ENCODE measurements at places on chromosomes 4 and X.

- no peaks in the 10 kb centered on the region for H3K36me3 ChIP-seq
- no peak for DNase-seq
- no peak overlapping the region for H3K27ac ChIP-seq
- peaks cover 9% of the 10 kb centered on the region for H3K4me1 ChIP-seq
- no peaks in the 10 kb centered on the region for H3K27me3 ChIP-seq
- H3K4me3 ChIP-seq = no peak overlapping the region
Observed at GRCh38 chr4:52995360-52996030, 133.4 kb downstream of the RASL11B start.

GRCh38 chrX:8748855-8749254 is 16.9 kb upstream of the ANOS1 start:
- H3K27me3 ChIP-seq = no peaks in the 10 kb centered on the region
- H3K27ac ChIP-seq = no peak overlapping the region
- no peak for DNase-seq
- H3K4me3 ChIP-seq = no peak overlapping the region

DNA sequence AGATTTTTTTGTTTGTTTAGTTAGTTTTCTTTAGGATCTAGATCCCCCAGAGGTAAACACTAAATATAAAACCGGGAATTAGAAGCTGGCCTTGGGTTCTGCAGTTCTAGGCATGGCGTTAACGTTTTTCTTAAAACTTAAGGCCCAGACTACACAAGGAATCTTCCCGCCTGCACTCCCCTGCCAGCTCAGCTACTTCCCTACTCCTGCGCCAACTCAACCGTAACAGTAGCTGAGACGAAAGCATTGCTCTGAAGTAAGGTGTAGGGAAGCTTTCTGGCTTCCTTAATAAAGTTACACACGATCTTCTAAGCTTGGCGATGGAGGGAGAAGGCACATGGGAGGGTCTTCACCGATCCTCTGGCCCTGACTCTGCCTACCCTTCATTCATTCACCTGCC is 37.1 kb downstream of the CPE start:
- H3K4me1 ChIP-seq = no peaks in the 10 kb centered on the region
- DNase-seq = no peak

- peak overlapping the region; percentile 14 for H3K4me3 ChIP-seq
- H3K27ac ChIP-seq = peak overlapping the region; percentile 90
- no peaks in the 10 kb centered on the region for H3K27me3 ChIP-seq
- no peaks in the 10 kb centered on the region for H3K36me3 ChIP-seq
- H3K4me1 ChIP-seq = peaks cover 20% of the 10 kb centered on the region
Observed at GRCh38 chrX:107135049-107135964, 16.7 kb upstream of the RBM41 start.

- H3K36me3 ChIP-seq = no peaks in the 10 kb centered on the region
- H3K4me1 ChIP-seq = no peaks in the 10 kb centered on the region
- no peak overlapping the region for H3K27ac ChIP-seq
- DNase-seq = no peak
- no peaks in the 10 kb centered on the region for H3K27me3 ChIP-seq
Observed at GRCh38 chr4:185566972-185567371, 31.7 kb upstream of the PDLIM3 start.

DNA sequence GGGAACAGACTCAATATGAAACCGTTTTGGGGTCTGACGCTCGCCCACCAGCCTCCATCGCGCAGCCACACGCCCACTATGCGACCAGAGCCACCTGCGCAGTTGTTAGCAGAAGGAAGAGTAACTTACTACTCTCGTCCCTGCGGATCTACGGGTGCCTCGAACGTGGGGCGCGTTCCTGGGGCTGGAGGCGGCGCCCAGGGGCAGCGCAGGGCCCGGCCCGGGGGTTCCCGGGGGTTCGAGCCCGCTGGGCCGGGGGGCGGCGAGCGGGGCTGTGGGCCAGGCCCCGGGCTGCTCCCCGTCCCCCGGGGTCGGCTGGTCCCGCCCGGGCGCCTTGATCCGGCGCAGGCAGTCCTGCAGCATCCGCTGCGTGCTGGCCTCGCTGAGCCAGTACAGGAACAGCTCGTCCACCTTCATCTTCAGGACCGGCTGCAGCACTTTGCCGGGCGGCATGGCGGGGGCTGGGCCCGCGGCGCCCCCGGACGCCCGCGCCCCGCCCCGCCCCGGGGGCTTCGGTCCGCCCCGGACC is 404 bp downstream of the PPP2R3B start:
- H3K36me3 ChIP-seq = peaks cover 3% of the 10 kb centered on the region
- no peaks in the 10 kb centered on the region for H3K4me1 ChIP-seq
- H3K4me3 ChIP-seq = peak overlapping the region; percentile 74
- no peak for DNase-seq

DNA sequence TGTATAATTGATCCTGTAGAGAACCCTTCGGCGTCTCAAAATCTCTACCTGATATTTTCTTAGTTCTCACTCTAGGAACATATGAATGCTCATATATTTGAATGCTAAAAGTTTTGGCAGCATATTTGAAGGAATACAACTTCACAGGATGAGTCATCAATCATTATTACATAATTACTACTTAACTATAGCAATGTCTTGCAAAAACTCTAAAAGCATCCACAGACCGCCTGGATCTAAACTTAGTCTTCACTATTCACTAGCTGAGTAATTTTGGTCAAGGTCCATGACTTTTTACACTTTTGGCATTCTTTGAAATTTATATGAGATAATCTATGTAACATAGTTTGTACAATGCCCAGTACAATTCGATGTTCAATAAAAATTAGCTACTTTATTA is 194.7 kb downstream of the DTHD1 start:
- no peak overlapping the region for H3K27ac ChIP-seq
- no peaks in the 10 kb centered on the region for H3K36me3 ChIP-seq

DNA sequence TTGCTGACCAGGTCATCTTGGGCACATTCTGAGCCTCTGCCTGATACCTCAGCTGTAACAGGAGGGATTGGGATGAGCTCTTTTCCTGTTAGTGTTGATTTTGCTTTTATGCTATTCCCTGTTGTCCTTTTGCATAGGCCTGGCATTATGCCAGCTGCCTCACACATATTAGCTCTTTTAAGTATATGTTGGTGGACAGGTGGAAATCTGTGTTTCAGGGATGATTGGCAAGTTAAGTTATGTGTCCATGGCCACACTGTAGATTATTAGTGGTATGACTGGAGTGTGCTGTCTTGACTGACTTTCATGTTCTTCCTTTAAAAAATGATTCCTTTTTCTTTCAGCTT is 28.9 kb downstream of the NSD2 start:
- no peak overlapping the region for H3K27ac ChIP-seq
- H3K4me1 ChIP-seq = no peaks in the 10 kb centered on the region
- no peaks in the 10 kb centered on the region for H3K27me3 ChIP-seq
- H3K4me3 ChIP-seq = no peak overlapping the region

GRCh38 chr4:115841871-115842270 is 728.5 kb upstream of the NDST4 start:
- no peaks in the 10 kb centered on the region for H3K36me3 ChIP-seq
- no peaks in the 10 kb centered on the region for H3K4me1 ChIP-seq
- DNase-seq = no peak
- H3K27ac ChIP-seq = no peak overlapping the region

DNA sequence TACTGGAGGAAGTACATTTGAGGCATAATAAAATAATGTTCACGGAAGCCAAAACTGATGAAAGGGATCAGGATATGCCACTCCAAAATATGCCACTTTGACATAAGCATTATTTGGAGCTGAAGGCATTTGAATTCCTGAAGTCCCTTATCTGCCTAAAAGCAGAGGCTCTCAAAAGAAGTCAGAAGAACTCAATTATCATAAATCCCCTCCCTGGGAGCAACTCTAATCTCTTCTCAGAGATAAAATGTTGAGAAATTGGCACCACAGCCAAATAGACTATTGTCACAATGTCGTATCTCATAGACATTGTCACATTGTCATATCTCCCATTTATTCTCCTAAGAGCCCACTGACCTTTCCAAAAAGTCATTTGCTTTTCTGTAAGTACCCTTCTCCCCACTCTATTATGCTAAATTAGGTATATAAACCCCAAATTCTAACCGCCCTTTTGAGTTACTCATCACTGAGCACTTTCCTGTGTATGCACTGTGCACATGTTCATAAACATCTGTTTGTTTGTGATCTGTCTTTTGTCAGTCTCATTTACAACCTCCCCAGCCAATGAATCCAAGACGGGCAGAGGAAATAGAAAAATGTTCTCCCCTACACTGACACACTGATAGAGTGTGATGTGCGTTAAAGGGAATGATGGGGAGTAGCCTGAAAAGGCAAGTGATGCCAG is 78.5 kb upstream of the NAF1 start:
- no peak overlapping the region for H3K4me3 ChIP-seq
- no peaks in the 10 kb centered on the region for H3K4me1 ChIP-seq
- no peaks in the 10 kb centered on the region for H3K27me3 ChIP-seq
- no peaks in the 10 kb centered on the region for H3K36me3 ChIP-seq
- no peak overlapping the region for H3K27ac ChIP-seq

DNA sequence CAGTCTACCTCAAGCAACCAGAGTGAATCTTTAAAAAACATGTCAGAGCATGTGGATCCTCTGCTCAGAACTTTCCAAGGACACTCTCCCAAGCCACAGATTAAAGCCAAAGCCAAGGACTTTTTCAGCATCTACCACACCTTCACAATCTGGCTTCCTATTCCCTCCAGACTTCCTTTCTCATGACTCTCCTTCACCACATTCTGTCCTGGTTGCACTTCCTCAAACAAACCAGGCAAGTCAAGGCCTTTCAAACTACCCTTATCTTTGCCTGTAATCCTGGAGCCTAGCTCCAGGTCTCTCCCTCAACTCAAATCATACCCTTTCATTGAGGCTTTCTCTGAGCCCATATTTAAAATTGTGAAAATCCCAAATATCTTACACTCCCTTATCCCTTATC is 191.6 kb upstream of the GALNTL6 start:
- no peak overlapping the region for H3K4me3 ChIP-seq
- H3K27me3 ChIP-seq = no peaks in the 10 kb centered on the region
- H3K4me1 ChIP-seq = no peaks in the 10 kb centered on the region
- H3K36me3 ChIP-seq = no peaks in the 10 kb centered on the region

DNA sequence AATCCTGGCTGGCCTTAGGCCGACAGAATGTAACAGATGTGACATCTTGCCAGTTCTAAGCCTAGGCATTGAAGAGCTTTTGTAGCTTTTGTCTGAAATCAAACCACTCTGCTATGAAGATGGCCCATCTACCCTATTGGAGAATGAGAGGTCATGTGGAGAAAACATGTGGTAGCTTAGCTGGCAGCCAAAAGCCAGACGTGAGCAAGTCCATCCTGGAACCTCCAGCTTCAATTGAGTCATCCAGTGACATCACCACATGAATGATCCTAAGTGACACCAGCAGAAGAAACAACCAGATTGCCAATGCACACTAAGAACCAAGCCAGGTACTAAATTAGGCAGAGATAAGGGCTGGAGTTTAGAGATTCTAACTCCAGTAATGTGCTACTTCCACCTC is 154.8 kb upstream of the ZFP42 start:
- DNase-seq = no peak
- H3K27ac ChIP-seq = no peak overlapping the region
- H3K4me1 ChIP-seq = no peaks in the 10 kb centered on the region

DNA sequence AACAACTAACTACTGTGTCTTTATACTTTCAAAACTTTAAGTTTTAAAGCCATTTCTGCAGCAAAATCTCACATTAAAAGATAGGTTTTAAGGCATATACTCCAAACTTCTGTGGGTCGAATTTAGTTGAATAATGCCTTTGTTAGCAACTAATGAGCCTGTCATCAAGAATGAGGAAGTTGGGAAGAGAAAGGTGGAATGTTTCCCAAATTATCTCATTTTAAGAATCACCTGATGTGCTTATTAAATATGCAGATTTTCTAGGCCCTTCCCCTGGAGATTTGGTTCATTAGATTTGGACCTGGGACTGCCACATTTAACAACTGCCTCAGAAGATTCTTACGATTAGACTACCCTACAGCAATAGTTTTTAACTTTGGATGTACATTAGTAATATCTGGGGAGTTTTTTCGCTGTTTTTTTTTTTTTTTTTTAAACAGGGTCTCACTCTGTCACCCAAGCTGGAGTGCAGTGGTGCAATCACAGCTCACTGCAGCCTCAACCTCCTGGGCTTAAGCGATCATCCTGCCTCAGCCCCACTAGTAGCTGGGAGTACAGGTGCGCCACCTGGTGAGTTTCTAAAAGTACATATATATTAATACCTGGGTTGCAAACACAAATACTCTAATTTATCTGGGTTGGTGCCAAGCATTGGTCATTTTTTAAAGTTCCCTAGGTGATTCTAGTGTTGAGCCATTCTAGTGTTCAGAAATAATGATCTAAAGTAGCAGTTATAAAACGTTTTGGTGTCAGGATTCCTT is 16.1 kb upstream of the TASL start:
- DNase-seq = no peak
- H3K36me3 ChIP-seq = no peaks in the 10 kb centered on the region
- no peaks in the 10 kb centered on the region for H3K4me1 ChIP-seq
- no peaks in the 10 kb centered on the region for H3K27me3 ChIP-seq
- H3K27ac ChIP-seq = no peak overlapping the region

GRCh38 chr4:98828801-98829200 is 100.1 kb downstream of the EIF4E start:
- no peaks in the 10 kb centered on the region for H3K4me1 ChIP-seq
- H3K27ac ChIP-seq = no peak overlapping the region
- H3K27me3 ChIP-seq = no peaks in the 10 kb centered on the region
- H3K4me3 ChIP-seq = no peak overlapping the region

DNA sequence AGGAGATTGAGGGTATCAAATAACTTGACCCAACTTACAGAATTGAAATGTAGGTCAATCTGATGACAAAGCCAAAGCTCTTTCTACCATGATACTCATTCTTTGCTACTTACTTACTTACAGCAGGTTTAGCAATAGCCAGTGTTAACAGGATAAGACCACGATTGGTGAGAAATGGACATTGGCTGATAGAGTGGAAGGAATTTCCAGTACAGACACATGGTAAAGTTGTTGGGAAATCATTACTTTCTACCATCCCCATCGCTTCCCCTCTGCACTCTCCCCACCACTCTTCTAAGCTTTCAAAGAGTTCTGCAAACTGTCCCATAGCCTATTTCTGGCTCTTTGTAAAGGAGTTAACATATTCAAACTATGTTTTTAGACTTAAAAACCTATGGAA is 119.7 kb downstream of the CHRNA9 start:
- no peaks in the 10 kb centered on the region for H3K36me3 ChIP-seq

DNA sequence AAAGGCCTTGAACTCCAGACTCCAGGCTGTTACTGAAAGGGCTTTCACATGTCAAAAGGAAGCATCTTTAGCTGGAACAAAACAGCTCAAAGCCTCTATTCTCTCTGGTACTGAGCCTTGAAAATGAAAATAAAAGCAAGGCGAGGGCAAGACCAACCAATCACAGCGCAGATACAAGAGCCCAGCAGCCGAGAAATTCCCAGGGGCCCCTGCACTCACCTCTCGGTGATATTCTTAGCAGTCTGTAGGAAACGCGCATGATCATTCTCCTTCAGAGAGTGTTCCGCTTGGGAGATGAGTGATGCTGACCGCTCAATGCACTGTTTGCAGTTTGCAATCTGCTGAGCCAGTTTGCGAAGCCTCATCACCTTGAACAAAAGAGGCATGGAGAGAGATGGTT is 138.1 kb downstream of the MID1 start:
- DNase-seq = no peak
- H3K4me1 ChIP-seq = peaks cover 32% of the 10 kb centered on the region
- no peak overlapping the region for H3K4me3 ChIP-seq
- no peaks in the 10 kb centered on the region for H3K36me3 ChIP-seq

- H3K27ac ChIP-seq = no peak overlapping the region
- H3K4me1 ChIP-seq = no peaks in the 10 kb centered on the region
- no peaks in the 10 kb centered on the region for H3K27me3 ChIP-seq
- H3K36me3 ChIP-seq = no peaks in the 10 kb centered on the region
- no peak for DNase-seq
- no peak overlapping the region for H3K4me3 ChIP-seq
Observed at GRCh38 chr4:150161109-150161508, 82.9 kb downstream of the DCLK2 start.
